Thymus (tissue), 14 donors: ENCODE measurements at places on chromosomes 11 and 22. TPM values are rescaled to one million over a fixed set of nuclear protein-coding genes. Genes with fewer than 3 reads are reported as not detected.

DNA sequence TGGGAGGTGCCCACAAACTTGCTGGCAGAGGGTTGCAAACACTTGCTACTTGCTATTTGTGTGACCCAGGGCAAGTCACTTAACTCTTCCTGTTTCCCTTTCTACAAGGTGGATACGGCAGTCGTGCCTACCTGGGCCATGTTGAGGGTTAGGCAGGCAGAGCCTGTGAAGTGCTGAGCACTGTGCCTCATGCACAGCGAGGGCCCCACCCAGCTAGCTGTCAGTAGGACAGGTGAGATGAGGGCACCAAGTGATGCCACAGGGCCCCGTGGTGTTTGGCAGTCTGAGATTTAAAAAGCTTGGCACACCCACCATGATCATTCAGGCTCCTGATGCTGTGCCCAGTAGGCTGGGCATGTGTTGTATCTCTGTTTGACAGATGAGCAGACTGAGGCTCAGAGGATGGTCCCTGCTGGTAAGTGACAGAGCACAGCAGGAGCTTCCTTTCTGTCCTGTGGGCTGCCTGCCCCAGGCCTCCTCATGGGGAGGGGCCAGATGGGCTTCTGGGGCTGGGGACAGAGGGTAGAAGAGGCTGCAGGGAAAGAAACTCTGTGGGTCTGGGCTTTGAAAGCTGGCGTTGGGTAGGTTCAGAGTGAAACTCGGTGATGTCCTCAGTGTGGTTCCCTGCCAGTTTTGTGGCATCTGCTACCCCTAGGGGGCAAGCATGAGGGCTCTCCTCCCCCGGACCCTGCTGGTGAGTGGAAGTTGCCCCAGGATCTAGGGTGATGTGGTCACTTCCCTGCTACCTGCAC lies 59.3 kb downstream of the TSPAN18 start:
- no peaks in the 10 kb centered on the region for H3K4me1 ChIP-seq
- DNase-seq: no peak
- no peaks in the 10 kb centered on the region for H3K36me3 ChIP-seq
- peaks cover 8% of the 10 kb centered on the region for H3K27me3 ChIP-seq

- H3K4me1 ChIP-seq: no peaks in the 10 kb centered on the region
- H3K36me3 ChIP-seq: no peaks in the 10 kb centered on the region
- DNase-seq: no peak
- no peaks in the 10 kb centered on the region for H3K27me3 ChIP-seq
Observed at GRCh38 chr11:34773826-34774225, 142.4 kb downstream of the APIP start.

GRCh38 chr22:45994491-45995404 lies 17.8 kb upstream of the WNT7B start:
- no peaks in the 10 kb centered on the region for H3K27me3 ChIP-seq
- no peak for DNase-seq
- H3K27ac ChIP-seq: no peak overlapping the region
- no peaks in the 10 kb centered on the region for H3K36me3 ChIP-seq
- no peak overlapping the region for H3K4me3 ChIP-seq

DNA sequence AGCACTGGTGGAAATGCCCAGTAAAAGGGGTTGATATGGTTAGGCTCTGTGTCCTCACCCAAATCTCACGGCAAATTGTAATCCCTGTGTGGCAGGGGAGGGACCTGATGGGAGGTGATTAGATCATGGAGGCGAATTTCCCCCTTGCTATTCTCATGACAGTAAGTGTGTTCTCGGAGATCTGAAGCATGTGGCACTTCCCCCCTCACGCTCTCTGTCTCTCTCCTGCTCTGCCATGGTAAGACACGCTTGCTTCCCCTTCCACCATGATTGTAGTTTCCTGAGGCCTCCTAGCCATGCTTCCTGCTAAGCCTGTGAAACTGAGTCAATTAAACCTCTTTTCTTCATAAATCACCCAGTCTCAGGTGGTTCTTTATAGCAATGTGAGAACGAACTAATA lies 37.4 kb downstream of the PACSIN2 start:
- no peak for DNase-seq
- no peak overlapping the region for H3K27ac ChIP-seq
- H3K4me3 ChIP-seq: no peak overlapping the region
- H3K4me1 ChIP-seq: peaks cover 12% of the 10 kb centered on the region

DNA sequence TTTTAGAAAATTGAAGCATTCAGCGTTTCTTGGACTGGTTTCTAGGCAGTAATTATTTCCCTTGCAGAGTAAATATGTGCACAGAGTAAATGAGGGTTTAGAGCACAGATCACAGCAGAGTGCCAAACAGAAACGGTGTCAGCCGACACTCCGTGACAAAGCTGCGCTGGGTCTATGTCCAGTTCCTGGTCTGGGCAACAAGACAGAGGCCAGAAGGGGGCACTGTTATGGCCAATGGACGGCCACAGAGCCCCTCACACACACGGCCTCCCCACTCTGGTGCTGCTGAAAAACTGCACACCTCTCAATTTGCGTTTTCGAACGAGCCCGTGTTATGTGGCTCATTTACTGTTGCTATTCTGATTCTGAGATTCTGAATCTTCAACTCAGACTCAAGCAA lies 180.7 kb downstream of the MPPED1 start:
- no peaks in the 10 kb centered on the region for H3K4me1 ChIP-seq
- H3K36me3 ChIP-seq: no peaks in the 10 kb centered on the region
- no peak for DNase-seq
- no peaks in the 10 kb centered on the region for H3K27me3 ChIP-seq

- no peaks in the 10 kb centered on the region for H3K27me3 ChIP-seq
- H3K36me3 ChIP-seq: no peaks in the 10 kb centered on the region
- H3K4me1 ChIP-seq: no peaks in the 10 kb centered on the region
- H3K4me3 ChIP-seq: no peak overlapping the region
- no peak for DNase-seq
Observed at GRCh38 chr11:58999291-58999680, 60.0 kb downstream of the GLYATL1 start.

DNA sequence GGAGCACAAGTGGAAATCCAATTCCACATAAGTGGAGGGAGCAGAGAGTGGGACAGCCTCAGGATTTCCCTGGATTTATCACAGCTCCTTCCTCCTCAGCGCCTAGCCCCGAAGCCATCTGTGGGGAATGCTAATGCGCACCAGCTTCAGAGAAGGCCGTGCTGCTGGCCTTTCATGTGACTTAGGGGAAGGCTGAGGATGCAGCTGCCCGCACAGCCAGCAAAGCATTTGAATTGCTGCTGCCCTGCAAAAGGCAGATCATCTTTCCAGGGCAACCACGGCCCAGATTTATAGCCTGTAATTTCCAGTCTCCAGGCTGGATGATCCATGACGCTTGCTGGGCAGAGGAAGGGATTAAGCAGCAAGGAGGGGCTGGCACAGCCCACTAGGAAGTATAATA lies 29.9 kb downstream of the SYN3 start:
- H3K27ac ChIP-seq: no peak overlapping the region
- no peaks in the 10 kb centered on the region for H3K27me3 ChIP-seq
- H3K4me3 ChIP-seq: no peak overlapping the region
- H3K4me1 ChIP-seq: no peaks in the 10 kb centered on the region
- H3K36me3 ChIP-seq: no peaks in the 10 kb centered on the region

DNA sequence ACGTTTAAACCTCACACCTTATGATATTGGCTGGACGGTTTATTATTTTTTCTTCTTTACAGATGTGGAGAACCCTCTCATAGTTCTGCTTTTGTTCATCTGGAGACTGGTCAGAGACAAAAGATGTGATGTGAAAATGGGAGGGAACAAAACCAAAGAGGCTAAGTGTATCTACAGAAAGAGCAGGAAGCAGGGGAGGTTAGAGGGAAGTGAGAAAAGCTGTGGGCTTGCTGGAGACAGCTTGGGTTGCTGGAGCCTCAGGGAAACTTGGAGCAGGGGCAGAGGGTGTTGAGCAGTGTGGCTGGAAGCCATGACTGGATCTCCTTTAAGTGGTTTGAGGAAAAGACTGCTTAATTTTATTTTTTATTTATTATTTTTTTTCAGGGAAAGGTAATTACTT lies 79.0 kb upstream of the SNX19 start:
- no peak overlapping the region for H3K4me3 ChIP-seq
- H3K4me1 ChIP-seq: no peaks in the 10 kb centered on the region
- H3K27me3 ChIP-seq: no peaks in the 10 kb centered on the region
- no peak overlapping the region for H3K27ac ChIP-seq

GRCh38 chr11:117970400-117971024 lies 15.7 kb upstream of the IL10RA start:
- H3K4me1 ChIP-seq: peaks cover 6% of the 10 kb centered on the region
- H3K36me3 ChIP-seq: no peaks in the 10 kb centered on the region
- H3K4me3 ChIP-seq: no peak overlapping the region
- no peaks in the 10 kb centered on the region for H3K27me3 ChIP-seq
- DNase-seq: no peak

- H3K4me3 ChIP-seq: no peak overlapping the region
- no peak overlapping the region for H3K27ac ChIP-seq
- no peaks in the 10 kb centered on the region for H3K27me3 ChIP-seq
- no peaks in the 10 kb centered on the region for H3K4me1 ChIP-seq
- H3K36me3 ChIP-seq: no peaks in the 10 kb centered on the region
Observed at GRCh38 chr11:130562549-130562948, 114.1 kb downstream of the ADAMTS15 start.

Gene LUZP2
- 0.19 TPM for total RNA-seq

Gene OR51G2
- total RNA-seq: not detected

Gene OSM
- 1.9 TPM for total RNA-seq

Gene FGF19
- total RNA-seq: 0.09 TPM
